ENCODE measurements at places on chromosomes 3 and 15. TPM values are rescaled to one million over a fixed set of nuclear protein-coding genes. Genes with fewer than 3 reads are reported as not detected.

LNP1 gene
- total RNA-seq, result 3.4 TPM

GRCh38 chr3:184907681-184908649 lies 96.0 kb downstream of the VPS8 start:
- no peak for DNase-seq

CLEC3B gene
- total RNA-seq, result 0.43 TPM

GRCh38 chr15:100346866-100347512 lies 5.2 kb upstream of the ADAMTS17 start:
- DNase-seq, result no peak

- DNase-seq, result no peak
These were observed 6.2 kb downstream of the ZDHHC3 start for GRCh38 chr3:44969828-44970179.

DNA sequence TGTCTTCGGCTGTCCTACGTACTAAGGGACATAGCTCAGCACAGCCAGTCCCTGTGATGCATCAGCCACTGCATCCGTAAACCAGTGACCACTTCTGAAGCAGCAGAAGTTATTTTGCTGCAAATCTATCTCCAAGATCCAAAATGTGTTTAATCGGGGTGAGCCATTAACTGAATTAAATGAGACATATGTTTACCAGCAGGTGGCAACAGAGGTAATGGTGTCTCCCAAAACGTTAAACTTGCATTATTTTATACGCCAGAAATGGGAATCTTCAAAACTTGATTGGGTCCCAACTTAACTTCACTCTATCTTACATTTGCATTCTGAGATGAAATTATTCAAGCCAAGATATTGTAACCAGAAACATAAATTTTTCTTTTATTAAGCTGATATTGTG lies 75.3 kb upstream of the BOC start:
- no peak for DNase-seq

SCN11A gene
- total RNA-seq, result 1.4 TPM

DNA sequence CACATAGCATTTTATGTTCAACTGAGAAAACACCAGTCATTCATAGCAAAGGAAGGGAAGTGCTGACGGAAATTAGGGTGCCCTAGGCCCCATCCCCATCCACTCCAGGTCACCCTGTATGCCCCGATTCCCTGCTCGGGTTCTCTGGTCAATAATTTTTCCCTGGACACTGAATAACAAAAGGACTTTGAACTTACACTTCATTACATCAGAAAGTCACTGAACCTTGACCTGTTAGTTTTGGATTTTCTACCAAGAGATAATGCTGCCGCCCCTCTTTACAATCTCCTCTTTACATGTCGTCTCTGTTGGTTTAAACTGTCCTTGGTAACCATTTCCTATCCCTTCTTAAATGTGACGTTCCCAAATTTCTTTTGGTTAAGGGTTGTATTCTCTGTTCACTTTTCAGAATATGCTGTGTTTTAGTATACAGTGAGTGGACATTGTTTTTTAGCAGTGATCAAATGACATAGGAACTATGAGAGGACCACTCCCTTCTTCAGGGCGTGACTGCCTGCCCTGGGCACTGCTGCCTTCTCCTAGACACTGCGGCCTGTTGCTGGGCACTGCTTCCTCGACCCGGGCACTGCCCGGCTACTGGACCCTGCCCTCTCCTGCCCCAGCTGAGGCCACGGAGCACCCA lies 13.6 kb upstream of the AHSG start:
- DNase-seq, result no peak

- no peak for DNase-seq
These were observed 68.1 kb downstream of the EOMES start for GRCh38 chr3:27653803-27654558.

DNA sequence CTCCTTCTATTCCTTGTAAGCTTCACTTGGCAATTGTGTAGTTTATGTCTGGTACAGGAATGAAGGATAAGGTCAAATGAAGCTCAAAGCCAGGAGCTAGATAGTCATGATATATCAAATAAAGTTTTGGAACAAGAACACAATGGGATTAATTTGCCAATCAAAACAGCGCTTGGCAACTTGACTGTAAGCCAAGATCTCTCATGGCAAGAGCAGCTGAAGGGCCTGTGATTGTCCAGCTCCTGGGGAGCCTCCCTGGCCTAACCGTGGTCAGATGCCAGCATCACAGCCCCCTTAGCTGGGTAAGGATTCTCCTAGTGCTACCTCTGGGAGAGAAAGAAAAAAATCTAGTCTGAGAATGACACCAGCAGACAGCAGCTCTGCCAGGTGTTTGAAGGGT lies 97.2 kb downstream of the LIPC start:
- no peak for DNase-seq

PTPN23 gene
- 52.5 TPM for total RNA-seq

TTC23 gene
- total RNA-seq, result 18.8 TPM

CCR3 gene
- 0.14 TPM for total RNA-seq

ANKRD63 gene
- total RNA-seq, result 1.5 TPM

SNX22 gene
- 1.3 TPM for total RNA-seq

DNA sequence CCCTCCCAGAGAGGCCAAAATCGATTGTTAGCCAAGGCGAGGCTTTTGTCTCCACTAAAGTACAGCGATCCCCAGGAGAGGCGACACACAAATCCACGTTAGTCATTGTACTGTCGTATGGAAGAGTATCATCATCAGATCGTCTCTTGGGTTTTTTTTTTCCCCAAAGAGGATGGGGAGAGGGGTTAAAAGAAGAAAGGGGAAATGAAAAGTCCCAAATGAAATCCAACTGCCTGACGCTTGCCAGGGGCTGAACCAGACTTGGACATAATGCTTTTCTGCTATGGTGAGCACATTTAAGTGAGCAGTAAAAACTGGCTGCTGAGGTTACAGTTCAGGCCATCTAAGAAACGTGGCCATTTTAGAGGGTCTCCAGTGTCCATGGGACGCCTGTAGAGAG lies 37.9 kb upstream of the CTSH start:
- no peak for DNase-seq

GRCh38 chr15:83104141-83104540 lies 3.3 kb upstream of the TM6SF1 start:
- no peak for DNase-seq

DNA sequence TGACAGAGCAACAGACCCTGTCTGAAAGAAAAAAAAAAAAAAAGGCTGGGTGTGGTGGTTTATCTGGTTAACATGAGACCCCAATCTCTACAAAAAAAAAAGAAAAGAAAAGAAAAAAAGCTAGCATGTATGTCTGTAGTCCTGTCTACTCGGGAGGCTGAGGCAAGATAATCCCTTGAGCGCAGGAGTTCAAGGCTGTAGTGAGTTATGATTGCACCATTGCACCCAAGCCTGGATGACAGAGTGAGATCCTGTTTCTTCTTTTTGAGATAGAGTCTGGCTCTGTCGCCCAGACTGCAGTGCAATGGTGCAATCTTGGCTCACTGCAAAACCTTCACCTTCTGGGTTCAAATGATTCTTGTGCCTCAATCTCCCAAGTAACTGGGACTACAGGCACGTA lies 8.4 kb upstream of the DHX30 start:
- DNase-seq, result no peak

DNA sequence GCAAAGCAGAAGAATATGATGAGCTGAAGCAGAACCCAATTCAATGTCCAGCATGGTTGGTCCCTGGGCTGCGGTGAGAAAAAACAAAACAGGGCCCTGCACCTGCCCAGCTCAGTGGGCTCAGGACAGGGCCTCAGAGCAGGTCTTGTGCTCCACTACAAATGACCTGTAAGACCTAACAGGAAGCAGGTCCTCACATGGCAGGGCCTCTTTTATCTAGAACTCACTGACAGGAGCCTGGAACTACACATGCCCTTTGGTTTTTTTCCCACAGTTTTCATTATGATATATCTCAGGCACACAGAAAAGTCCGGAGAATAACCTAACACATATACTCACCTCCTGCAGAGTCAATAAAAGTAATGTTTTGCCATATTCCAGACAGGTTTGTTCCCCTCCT lies 38.4 kb downstream of the CCDC12 start:
- no peak for DNase-seq

MOBP gene
- total RNA-seq, result not detected
